ENCODE measurements at places on chromosomes 4 and X.

- DNase-seq, result no peak
These were observed 321.7 kb downstream of the PPP1R2C start for GRCh38 chrX:42456176-42456700.

GRCh38 chr4:94168321-94168720, 39.3 kb upstream of the SMARCAD1 start:
- DNase-seq, result no peak

- no peak for DNase-seq
These were observed 93.2 kb upstream of the MAPK10 start for GRCh38 chr4:86452924-86453531.

- no peak for DNase-seq
These were observed 15.8 kb upstream of the UBE2K start for GRCh38 chr4:39682138-39682537.

DNA sequence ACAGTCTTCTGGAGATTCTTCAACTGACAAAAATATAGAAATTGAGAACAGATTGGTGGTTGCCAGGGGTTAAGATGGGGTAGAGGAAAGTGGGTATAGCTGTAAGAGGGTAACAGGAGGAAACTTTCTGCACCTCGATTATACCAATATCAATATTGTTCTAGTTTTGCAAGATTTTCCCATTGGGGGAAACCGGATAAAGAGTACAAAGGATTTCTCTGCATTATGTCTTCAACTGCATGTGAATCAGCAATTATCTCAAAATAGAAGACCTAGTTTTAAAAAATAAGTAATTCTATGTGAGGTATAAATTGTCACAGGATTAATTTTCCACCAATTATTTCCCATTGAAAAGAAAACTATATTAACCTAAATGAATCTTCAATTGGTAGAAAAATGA, 65.7 kb downstream of the LRBA start:
- no peak for DNase-seq

DNA sequence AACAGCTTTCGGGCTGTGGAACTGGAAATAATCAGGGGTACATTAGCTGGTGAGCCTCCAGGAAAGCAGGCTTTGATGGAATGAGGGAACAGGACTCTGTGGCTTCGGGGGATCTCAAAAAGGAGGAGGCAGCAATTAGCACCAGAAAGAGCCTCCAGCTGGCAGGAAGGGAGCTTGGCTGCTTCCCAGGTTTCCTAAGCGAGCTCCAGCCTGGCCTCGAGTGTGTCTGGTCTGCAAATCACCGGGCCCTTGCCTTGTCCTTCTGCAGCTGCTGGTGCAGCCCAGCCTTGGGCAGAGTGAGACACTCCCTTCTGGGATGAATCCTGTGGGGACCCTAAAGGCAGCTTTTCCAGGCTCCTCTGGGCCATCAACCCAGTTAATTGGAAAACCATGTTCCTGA, 10.7 kb upstream of the PDHA1 start:
- no peak for DNase-seq

- DNase-seq, result peak; percentile 64
These were observed 1.2 kb downstream of the CHIC2 start for GRCh38 chr4:54063229-54063628.

- DNase-seq, result no peak
These were observed 3.4 kb downstream of the DDX53 start for GRCh38 chrX:23003116-23003515.

GRCh38 chrX:96843566-96843965, 40.1 kb upstream of the RPA4 start:
- DNase-seq, result no peak

- DNase-seq, result no peak
These were observed 17.1 kb downstream of the AFP start for GRCh38 chr4:73452953-73453700.

- no peak for DNase-seq
These were observed at the start of gene NUDT11 for GRCh38 chrX:51496501-51497291. NUDT11 (minus strand) TSS chrX:51496592; CDS start chrX:51496444, 148 bp downstream.

DNA sequence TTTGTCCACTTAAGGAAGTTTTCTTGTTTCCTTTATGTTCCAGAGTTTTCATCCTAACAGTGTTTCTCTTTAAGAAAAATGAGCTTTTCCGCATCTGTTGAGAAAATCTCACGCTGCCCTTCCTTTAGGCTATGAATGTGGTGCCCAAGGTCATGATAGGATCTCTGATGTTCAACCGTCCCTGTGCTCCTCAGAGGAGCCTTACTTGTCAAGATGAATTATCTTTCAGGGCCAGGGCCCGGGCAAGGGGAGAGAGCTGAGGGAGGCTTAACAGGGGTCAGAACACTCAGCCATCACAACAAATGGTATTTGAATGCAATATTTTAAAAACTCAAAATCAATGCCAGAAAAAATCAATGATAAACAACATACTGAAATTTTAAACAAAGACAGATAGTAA, 6.2 kb upstream of the NELFA start:
- no peak for DNase-seq

DNA sequence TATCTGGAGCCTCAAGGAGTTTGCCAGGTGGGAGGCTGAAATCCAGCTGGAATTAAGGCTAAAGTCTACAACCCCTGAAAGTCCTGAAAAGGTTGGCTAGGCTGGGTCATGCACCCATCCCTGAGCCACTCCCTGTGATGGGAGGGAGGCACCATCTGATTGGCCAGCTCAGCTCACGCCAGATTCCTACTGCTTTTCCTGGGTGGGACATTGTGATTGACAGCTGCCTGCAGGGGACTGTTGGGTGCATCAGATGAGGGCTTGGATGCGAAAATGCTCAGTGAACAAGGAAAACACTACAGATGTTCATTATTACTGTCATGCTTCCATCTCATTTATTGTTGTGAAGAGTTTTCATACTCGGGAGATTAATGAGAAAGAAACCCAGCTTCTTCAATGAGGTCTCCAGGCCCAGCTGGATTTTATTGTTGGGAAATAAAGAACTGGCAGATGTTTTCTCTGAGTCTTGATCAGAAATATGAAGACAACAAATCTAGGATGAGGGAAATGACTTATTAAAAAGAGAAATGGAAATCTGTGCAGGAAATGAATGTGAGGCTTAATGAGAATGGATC, 185.9 kb downstream of the STK32B start:
- no peak for DNase-seq

DNA sequence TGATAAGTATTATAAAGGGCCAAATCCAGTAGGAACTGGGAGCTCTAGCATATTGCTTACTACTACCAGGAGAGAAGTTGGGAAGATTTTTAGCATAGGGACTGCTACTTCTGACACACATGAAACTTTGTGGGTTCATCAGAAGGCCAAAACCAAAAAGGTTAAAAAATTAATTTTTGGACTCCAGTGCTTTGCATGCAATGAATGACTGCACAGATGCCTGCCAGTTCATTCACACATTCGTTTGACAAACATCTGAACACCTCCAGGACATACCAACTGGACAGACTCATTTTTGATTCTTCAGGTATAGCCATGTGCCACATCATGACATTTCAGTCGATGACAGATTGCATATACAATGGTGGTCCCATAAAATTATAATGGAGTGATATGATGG, 79.8 kb downstream of the MID1IP1 start:
- no peak for DNase-seq

DNA sequence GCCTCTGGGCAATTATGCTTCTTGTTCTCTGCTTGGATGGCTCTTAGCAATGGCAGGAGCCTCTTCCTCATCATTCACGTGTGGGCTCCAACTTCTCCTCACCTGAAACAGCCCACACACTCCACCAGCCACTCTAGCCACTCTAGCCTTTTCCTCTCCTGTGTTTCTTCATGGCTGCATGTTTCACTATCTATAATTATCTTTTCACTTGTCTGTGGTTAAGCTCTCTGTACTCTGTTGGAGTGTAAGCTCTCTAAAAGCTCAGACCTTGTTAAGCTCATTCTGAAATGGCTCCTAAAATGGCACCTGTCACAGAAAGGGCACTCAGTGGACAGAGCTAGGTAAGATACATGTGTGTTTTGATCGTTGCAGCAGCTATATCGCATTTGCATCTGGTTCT, 80.0 kb downstream of the SH3KBP1 start:
- no peak for DNase-seq

DNA sequence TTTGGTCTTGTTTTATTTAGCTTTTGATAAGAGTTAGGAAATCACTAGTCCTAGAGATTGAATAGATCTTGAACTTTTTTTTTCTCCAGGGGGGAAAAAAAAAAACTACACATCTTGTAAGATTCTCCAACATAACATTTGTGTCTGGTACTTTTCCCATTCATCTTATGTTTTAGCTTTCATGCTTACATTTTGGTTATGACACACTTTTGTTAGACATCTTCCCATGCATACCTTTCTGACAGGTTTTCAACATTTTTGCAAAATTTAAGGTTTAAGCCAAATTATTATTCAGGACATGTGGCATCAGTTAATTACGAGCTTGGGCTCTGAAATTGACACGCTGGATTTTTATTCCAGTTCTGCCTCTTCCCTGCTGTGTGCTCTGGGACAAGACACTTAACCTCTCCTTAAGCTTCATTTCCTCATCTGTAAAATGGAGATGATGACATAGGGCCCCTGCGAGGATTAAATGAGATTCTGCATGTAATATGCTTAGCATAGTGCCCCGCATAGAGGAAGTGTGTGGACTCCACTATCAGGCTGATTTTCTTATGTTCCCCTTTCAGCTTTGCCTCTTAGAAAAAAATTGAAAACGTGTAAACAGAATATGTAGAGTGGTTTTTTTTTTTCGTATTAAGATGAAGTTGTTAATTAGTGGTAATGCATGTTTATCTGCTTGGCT, 5.3 kb downstream of the KIT start:
- DNase-seq, result no peak

- no peak for DNase-seq
These were observed 601 bp upstream of the FGFBP2 start for GRCh38 chr4:15963576-15963975.

DNA sequence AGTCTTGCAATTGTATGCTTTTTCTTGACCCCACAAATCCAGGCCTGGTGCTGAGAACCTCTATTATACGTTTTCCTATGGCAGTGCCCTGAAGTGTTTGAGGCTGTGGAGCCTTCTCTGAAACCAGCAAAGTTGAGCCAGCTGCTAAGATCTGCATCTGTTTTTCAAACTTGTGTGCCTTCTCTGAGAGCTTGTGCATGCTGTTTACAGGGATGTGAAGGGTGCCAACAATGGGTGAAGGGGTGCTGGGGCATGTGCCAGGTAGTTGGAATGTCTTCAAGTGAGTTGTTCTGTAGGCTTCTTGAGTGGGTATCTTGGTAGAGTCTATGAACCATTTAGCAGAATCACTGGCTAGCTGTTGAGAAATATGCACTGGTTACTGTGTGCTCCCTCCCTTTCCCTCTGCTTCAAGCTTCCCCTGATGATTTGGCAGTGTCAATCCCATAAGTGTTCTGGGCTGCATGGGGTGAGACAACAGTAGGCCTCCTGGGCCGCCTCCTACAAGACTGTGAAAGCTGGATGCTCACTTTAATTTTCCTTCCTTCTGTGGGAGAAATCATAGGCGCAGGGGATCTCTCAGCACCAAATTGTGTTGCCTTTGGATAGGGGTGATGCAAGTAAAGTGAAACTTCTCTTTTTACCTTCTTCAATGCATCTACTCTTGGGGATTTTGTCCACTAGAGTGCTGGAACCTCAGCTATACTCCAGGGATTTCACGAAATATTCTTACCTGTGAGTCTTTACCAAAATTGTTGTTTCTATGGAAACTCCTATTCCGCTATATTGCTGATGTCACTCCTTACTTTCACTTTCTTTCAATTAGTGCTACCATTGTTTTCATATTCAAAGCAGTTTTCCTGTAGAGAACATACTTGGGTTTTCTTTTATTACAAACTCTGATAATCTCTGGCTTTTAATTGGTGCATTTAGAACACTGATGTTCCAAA, 30.0 kb downstream of the ITM2A start:
- DNase-seq, result no peak

DNA sequence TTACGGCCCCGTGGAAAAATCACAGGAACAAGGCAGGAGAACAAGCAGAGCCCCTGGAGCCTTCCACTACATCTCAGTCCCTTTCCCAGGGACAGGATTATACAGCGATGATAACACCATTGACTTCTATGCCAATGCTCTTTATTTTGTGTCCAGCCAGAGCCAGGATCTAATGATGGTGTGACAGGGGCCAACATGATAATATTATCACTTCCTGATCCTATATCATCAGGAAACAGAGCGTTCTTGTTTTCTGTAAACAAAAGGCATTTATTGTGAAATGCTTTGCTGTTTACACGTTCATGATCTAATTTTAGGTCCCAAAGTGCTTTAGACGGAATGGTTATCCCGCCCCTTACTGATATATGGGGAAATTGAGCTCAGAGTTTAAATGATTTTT, 12.8 kb downstream of the TMPRSS11E start:
- DNase-seq, result no peak

GRCh38 chr4:158906073-158906472, 137.2 kb downstream of the FNIP2 start:
- DNase-seq, result no peak

DNA sequence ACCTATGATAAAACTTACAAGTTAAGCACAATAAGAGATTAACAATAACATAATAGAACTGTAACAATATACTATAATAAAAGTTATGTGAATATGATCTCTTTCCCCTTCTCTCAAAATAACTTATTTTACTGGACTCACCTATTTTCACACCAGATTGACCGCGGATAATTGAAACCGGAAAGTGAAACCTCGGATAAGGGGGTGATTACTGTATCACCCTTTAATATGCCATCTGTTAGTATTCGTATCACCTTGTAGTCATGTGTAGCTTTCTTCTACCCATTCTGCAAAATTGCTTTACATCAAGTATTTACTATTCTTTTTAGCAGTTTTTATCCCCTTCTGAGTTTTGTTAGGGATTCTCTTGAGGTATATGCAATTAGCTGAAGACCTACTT, 1.8 kb downstream of the SPCS3 start:
- peak; percentile 43 for DNase-seq

- no peak for DNase-seq
These were observed 21.5 kb upstream of the SYTL5 start for GRCh38 chrX:37984880-37985279.

DNA sequence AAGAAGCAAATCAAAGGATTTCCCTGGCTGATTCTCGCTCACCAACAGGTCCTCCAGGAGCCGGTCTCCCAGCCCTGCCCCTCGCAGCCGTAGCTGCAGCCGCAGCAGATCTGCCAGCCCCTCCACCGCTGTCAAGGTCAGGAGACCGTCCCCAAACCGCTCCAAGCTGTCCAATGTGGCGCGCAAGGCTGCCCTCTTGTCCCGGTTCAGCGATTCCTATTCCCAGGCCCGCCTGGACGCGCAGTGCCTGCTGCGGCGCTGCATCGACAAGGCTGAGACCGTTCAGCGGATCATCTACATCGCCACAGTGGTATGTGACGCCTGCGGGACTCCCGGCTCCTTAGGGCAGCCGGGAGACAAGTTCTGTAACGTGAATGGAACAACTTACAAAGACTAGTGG, 25.6 kb downstream of the SPATA18 start:
- DNase-seq, result no peak

- no peak for DNase-seq
These were observed 868.8 kb downstream of the CCSER1 start for GRCh38 chr4:90995996-90996395.

GRCh38 chrX:29617725-29618124, 597.6 kb upstream of the MAGEB2 start:
- no peak for DNase-seq

GRCh38 chr4:53562409-53562808, 28.9 kb downstream of the LNX1 start:
- no peak for DNase-seq
